ENCODE measurements at places on chromosomes 7 and 10.

DNA sequence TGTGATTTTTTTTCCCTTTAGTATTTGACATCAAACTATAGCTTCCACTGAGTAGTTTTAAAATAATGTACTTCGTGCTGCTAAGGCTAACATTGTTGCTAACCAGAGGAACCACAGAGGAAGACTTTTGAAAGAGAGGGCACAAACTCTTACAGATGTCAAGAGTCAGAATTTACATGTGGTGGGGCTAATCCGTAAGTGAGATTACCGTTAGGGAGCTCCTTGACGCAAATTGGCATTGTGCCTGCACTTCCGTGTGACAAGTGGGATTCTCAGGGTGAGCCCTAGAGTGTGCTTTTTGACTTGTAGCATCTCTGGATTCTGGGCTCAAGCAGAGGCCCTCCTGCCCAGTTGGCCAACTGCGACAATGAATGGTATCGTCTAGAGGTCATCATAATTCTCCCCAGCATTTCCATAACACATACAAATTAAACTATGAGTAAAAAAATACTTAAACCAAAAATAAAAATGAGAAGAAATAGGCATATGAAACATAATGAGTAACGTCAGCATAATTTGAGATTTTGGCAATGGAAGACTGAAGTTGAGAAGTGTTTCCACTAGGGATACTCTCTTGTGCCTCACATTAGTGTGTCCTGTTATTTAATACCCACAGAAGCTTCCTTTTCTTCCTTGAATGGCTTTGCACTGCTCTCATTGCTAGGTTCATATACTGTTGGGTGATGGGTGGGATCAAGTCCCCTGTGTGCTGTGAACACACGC, 164.0 kb downstream of the SDK1 start:
- no peak for DNase-seq

- DNase-seq = no peak
These were observed 23.4 kb upstream of the MGAM2 start for GRCh38 chr7:142088022-142088714.

DNA sequence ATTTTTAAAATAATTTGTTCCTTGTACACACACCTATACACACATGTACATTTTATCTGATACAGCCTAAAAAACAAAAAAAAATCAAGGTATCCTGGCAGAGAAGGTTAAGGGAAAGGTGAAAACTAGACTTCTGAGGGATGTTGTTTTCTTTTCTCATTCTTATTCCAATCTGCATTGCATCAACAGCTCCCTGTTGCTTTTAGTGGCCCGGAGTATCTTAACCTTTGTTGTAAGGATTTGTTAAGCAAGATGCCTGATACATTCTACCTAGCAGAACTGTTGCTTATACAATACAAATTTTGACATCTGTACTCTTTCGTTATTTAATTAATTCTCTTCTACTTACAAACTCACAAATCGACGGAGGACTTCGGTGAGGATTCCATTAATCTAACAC, 167.4 kb downstream of the GNAI1 start:
- no peak for DNase-seq

- no peak for DNase-seq
These were observed 161.2 kb downstream of the DNAJB6 start for GRCh38 chr7:157497744-157498651.

- no peak for DNase-seq
These were observed 13.9 kb downstream of the PIP4K2A start for GRCh38 chr10:22700489-22700888.

GRCh38 chr7:54883576-54883975, 124.6 kb upstream of the SEC61G start:
- no peak for DNase-seq

DNA sequence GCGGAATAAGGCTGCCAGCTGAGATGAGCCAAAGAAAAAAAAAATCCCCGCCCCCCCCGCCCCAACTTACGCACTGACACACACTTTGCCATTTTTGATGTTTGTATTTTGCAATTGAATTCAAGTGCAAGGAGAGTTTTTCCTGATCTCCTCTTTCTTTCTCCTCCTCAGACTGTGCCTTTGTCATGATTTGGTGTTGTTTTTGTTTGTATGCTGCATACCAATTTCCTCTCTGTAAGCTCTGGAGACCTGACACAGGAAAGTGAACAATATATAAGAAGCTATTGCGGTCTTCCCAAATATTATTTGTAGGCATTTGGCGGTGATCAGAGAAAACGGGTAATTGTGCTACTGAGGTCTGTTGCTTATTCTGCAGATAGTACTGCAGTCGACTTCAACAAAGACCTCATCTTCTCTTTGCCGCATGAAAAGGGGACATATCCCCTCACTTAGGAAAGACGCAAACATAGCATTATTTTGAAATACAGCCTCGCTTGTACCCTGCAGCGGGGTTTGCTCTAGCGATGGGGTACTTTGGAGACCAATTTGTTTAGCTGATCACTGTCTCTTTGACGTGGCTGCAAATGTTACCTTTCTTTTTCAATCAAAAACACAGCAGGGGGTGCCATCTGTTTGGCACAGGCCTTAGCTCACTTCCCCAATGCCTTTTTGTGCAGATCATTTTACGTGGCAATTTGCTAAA, 206.6 kb downstream of the SKAP2 start:
- DNase-seq = no peak

- DNase-seq = no peak
These were observed 5.5 kb upstream of the TFPI2 start for GRCh38 chr7:93895859-93896600.

- DNase-seq = no peak
These were observed 23.3 kb downstream of the DCLRE1C start for GRCh38 chr10:14930610-14931009.

GRCh38 chr7:143305423-143306070, 10.4 kb upstream of the CLCN1 start:
- no peak for DNase-seq

GRCh38 chr10:65618126-65618525, 1307.7 kb upstream of the LRRTM3 start:
- no peak for DNase-seq

DNA sequence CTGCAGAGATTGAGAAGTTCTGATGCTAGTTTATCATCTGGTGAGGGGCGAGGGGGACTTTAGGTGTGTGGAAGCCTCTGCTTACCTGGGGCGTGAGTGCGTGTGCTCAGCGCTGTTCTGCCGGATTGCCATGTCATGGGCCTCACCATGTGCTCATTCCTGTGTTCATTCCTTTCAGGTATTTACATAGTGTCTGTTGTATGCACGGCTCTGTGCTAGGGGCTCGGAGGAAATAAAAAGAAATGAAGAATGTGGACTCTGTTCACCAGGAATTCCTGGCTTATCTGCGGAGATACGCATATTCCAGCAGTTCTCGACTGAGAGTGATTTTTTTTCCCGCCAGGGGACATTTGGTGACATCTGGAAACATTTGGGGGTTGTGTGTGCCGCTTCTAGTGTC, 152.0 kb downstream of the CAMK1D start:
- no peak for DNase-seq

- no peak for DNase-seq
These were observed 13.6 kb downstream of the LOXL4 start for GRCh38 chr10:98254234-98254974.

- no peak for DNase-seq
These were observed 13.4 kb downstream of the LRRC18 start for GRCh38 chr10:48926255-48926654.

- no peak for DNase-seq
These were observed 223.3 kb upstream of the HGF start for GRCh38 chr7:81993186-81993585.

- DNase-seq = no peak
These were observed 81.9 kb downstream of the AOAH start for GRCh38 chr7:36642414-36642813.

DNA sequence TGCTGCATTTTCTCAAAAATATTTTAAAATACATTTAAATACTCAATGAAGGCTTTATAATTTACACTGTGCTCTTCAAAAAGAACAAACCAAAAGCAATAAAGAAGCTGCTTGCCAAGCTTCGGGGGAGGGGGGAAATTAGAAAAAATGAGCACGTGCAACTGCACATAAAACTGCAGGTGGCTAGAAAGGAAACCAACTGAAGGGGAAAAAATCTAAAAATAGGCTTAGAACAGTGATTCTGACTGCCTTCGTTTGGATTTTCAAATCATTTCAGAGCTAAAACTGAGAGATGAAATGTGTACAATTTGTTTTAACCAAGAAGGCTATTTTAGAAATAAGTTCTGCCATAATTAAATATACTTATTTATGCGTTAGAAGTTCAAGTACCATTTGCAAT, 61.4 kb downstream of the ABI1 start:
- DNase-seq = no peak

GRCh38 chr7:50696810-50697582, 85.7 kb downstream of the GRB10 start:
- DNase-seq = peak; percentile 22

DNA sequence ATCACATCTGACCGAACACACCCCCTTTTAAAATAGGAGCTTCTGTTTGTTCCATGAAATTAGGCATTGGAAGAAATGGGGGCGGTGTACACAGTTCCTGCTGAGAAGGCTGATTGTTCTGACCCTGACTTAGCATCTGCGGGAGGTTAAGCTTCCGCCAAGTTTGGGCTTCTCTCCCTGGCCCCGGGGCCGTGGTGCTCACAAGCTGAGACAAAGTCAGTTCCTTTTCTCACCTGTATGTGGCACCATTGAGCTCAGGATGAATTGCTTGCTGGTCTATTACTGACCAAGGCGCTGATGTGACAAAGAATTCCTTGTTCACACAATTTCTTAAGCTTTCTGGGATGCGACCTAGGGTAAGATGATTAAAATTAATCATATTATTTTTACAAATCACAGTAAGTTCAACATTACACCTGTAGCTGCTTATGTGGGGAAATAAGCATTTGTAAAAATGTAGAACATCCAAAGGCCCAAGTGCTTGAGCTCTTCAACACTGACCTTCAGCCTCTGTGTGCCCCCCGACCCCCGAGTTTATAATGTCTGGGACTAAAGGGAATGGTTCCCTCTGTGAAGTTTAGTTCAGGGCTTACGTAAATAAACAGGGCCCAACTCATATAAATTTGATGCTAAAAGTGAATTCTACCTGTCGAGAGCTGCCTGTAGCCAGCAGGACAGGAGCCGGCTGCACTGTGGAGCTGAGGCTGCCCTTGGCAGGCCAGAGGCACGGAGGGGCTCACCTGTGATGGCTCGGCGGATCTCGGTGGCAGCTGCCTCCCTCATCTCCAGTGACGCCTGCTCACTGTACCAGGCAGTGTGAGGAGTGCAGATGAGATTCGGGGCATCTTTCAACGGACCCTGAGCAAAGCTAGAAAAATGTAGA, 50.8 kb downstream of the ZRANB1 start:
- DNase-seq = no peak

DNA sequence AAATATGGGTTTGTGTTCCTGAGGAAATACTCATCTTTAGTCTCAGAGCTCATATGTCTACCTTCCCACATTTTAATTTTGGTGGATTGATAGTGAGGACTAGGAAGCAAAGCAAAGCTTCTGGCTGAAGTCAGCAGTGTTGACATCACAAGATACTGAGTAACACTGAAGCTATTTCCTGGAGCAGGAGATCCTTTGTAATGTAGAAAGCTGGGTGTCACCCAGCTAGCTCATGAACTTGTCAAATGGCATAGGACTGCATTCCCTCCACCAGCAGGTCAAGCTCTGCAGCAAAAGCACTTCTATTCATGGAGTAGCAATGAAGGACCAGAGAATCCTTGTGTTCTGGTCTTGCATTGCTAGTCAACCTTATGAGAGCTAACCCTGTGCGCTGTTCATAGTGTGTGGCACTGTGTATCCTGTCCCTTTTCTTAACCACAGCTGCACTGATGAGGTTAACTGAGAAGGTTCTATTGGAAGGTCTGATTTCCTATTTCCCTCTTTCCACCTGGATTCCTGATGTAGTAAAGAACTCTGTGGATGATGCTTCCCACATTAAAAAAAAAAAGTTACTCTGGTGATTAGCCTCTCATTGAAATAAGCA, 94.8 kb upstream of the ZNF804B start:
- no peak for DNase-seq

DNA sequence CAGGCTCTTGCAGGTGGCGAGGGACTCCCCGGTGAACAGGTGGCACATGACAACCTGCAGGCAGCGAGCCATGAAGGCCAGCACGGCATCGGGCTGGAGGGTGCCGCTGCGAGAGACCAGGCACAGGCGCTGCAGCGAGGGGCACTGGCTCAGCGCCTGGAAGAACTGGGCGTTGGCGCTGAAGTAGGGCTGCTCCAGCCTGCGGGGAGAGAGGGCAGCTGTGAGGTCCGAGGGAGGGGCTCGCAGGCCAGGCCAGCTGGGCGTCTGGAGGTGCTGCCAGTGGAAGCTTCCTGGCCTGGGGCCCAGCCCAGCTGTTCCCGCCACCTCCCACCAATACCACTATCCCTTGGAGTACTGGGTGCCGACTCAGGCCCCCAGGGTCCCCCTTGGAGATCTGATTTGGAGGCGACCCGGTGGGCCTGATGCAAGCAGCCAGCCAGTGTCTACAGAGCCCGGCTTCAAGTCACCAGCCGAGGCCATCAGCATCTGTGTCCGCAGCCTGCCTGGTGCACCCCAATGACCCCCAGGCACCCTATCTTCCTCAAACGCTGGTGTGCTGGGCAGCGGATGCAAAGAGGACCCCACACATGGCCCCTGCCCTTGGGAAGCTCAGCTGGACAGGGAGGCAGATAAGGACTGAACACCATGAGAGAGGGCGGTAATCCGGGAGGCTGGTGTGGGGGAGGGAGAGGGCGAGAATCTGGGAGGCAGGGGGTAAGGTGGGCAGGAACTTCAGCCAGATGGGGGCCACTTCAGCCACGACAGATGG, 67.8 kb upstream of the TNRC18 start:
- no peak for DNase-seq

DNA sequence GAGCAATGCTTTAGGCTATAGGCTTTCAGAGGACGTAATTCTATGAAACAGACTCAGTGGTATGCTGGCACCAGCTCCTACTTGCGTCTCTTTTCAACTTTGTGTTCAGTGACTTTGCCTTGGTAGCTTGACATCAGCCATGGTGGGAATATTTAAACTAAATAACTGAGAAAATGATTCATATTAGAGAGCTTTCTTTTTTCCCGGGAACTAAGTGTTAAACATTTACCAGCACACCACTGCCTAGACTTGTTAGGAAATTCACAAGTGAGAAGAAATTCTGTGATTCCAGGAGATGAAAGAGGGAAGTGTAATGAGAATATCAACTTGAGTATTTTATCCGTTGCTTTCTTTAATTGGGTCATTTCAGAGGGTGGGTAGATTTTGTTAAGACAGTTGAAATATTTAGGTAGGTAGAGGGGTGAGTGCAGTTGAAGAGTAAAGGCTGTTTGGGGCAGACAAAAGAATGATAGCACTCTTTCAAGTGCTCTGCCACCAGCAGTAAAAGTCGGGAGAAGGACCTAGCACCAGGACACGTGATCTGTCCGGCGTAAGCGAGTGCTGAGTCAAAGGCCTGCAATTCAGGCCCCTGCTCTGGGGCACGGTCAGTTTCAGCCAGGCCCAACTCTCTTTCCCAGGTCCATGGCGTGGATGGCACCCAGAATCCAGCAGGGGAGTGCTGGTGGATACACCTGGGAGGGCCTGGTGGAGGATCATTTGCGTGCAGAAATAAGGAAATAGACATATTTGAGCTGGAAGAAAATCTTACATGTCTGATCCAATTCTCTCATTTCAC, 206.3 kb downstream of the SNX10 start:
- no peak for DNase-seq

DNA sequence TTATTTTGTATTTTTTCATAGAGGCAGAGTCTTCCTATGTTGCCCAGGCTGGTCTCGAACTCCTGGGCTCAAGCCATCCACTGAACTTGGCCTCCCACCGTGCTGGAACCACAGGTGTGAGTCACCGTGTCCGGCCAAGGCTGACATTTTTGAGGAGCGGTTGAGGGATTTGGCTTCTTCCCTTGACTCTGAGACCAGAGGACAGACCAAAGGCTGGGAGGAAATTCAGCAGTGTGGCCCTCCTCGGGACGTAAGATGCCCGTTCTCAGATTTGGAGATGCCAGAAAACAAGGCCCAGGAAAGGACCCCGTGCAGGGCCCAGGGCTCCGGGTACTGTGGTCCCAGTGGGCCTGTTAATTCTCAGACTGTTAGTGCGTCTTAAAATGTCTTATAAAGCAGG, 146.2 kb downstream of the WDR37 start:
- no peak for DNase-seq

All from CMK (cell line).